ENCODE measurements at places on chromosomes 2 and 18.

DNA sequence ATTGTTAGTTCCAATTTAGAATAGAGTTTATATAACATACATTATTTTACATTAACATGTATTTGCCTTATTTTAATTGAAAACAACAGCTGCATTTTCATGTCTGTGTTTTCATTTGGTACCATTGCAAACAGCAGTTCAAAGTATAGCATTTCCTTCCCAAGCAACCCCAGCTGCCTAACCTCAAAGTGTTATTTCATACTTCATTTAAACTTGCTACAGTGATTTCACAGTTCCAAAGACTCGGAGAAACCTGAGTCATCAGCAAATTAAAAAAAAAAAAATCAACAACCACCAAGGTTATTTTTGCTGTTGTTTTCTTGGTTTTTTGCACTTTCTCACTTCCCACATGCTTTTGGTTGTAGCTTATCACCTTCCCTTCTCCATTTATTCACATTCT lies 236.5 kb upstream of the SPHKAP start:
- DNase-seq = no peak

DNA sequence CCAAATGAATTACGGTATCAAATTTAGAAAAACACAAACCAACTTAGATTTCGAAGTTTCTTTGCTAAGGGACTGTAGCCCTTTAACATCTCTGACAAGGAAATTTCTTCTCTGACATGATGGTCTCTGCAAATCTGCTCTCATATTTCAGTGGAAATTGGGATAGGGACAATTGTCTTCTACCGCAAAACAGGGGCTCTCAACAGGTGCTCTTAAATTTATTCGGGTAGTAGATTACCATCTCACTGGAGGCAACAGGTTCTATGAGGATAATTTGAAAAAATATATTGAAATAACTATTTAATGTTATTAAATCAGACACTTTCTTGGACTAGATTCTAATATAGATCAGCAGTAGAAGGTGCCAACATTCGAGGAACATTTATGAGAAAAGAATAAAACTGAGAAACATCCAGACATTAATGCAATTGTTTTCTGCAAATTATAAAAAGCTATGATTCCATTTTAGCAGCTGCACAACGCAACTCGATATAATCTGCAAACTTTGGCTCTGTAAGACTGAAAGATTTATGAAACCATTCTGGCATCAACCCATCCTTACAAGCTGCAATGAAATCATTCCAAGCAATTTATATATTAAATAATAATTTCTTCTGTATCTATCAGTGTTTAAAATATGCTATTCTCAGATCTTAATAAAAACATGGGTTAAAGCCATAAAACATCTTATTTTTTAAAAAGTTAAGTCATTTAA lies 10.0 kb upstream of the BCL2 start:
- DNase-seq = no peak

- DNase-seq = no peak
Observed at GRCh38 chr2:224111576-224111975, 72.5 kb upstream of the SERPINE2 start.

DNA sequence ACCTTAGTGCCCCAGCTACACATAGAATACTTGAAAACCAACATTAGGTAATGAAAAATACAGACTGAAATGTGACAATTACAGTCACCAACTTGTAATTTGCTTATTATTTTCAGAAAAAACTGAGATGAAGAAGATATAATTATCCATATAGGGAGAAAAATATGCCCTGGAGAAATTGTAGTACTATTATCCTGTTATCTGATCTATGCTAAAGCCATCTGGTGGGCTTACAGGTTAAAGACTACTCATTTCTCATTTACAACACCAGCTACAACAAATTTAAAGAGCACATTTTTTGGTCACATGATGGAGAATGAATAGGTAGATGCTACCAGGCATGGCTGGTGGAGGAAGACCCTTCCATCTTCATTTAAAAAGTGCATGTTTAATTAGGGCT lies 79.6 kb upstream of the NYAP2 start:
- DNase-seq = no peak

DNA sequence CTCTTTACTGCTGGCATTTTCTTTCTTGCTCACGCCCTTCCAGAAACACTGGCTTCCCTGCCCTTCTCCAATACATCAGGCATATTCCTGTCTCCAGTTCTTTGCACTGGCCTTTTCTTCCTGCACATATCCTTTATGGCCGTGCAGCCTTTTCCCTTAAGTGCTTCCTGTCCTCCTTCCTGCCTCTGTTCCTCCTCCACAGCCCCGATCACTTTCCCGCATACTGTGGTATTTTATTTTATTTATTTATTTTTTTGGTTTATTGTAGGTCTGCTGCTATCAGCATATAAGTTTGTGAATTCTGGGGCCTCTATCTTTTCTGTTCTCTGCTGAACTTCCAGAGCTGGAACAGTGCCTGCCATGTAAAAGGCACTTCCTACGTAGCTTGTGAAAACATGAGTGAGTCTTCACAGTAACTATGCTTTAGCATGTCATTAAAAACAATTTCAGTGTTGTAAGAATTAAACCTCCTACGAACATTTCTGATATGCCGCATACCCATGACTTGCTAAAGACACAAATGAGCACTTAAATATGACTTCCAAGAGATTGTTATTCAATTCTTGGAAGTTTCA lies 289.1 kb downstream of the TRIB2 start:
- DNase-seq = no peak

Measured in CD4-positive, alpha-beta T cell treated with Interleukin-21 for 1 hour (primary cell).